ENCODE measurements at places on chromosomes 6 and 20. TPM values are rescaled to one million over a fixed set of nuclear protein-coding genes. Genes with fewer than 3 reads are reported as not detected.

The PPP1R18 gene
- total RNA-seq, result 127 TPM

The ZSCAN9 gene
- 3.4 TPM for total RNA-seq

The CD40 gene
- 2.9 TPM for total RNA-seq

The TPD52L1 gene
- 0.35 TPM for total RNA-seq

The KCNQ5 gene
- 3.4 TPM for total RNA-seq

The GINS1 gene
- total RNA-seq, result 0.75 TPM

The MACROD2 gene
- total RNA-seq, result not detected
